ENCODE measurements at places on chromosomes 11 and 22.

- DNase-seq, result peak; percentile 80
These were observed at the start of gene CEND1 for GRCh38 chr11:789943-790342. CEND1 (minus strand) TSS chr11:790090; CDS start chr11:788576, 1,514 bp downstream.

- no peak for DNase-seq
These were observed 50.7 kb downstream of the CD82 start for GRCh38 chr11:44615913-44616791.

DNA sequence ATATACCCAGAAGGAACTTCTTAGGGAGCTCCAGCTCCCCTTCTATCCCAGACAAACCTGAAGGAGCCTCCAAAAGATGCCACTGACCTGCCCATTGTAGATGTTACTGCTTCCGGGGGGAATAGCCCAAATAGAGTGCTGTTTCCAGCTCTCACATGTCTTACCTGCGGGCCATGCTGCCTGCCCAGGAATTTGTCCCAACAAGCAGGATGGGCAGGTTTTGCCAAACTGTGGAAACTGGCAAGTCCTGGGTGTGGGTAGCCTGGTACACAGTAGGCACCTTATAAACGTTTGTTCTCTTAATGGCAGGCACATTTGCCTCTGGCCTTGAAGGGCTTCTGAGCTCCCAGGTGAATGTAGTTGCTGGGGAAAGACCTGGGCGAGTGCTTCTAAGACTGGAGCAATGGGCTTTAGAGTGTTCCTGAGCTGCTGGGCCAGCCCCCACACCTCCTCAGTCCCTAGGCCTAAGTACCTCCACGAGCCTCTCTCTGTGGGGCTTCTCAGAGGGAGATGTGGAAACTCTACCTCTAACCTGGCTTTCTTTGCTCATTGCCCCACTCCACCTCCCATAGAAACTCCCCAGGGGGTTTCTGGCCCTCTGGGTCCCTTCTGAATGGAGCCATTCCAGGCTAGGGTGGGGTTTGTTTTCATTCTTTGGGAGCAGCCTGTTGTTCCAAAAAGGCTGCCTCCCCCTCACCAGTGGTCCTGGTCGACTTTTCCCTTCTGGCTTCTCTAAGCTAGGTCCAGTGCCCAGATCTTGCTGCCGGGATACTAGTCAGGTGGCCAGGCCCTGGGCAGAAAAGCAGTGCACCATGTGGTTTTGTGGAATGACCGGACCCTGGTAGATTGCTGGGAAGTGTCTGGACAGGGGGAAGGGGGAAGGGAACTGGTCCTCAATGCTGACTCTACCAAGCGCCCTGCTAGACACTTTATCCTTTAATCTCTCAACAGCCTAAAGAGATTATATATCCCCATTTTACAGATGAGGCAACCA is 37.2 kb downstream of the LIMK2 start:
- DNase-seq, result peak; percentile 21

- no peak for DNase-seq
These were observed 27.0 kb upstream of the LRRC4C start for GRCh38 chr11:41486424-41486823.

DNA sequence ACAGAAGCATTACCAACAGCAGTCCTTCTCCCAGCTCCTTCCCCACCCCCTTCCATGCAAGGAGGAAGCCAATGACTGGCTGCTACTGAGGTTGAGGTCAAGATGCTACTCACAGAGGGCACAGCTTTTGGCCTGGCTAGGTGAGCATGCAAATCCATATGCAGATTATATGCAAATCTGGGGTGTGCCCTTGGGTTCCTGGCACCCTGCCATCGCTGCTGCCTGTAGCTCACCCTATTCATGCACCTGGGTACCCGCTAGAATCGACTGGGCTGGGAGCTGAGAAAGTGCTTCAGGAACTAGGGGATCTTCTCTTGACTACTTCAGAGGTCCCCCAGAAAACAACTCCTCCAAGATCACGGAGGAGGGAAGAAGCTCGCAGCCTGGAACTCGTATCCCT is 4.0 kb downstream of the DSCAML1 start:
- no peak for DNase-seq

DNA sequence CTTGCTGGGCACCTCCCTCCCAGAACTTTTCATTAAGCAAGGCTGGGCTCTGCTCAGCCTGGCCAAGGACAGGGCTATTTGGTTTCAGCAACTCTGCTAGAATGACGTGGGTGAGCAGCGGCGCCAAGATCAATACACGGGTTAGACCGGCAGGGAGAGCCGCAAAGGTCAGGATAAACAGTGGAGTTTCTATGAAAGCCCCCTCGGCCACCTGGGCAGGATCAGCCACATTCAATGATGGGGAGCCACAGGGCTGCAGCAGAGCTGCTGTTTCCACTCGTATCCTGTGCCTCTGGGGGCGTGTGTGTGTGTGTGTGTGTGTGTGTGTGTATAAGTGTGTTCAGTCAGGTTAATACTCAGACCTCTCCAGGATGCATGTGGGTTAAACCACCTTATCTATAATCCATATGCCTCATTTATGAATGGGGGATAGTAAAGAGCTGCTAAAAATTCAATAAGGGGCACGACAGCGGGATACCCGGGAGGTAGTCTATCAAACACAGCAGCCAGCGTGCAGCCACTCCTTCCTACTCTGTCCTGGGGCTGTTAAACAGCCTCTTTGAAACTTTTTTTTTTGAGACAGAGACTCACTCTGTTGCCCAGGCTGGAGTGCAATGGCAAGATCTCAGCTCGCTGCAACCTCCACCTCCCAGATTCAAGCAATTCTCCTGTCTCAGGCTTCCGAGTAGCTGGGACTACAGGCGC is 34.8 kb downstream of the MYH9 start:
- DNase-seq, result no peak

DNA sequence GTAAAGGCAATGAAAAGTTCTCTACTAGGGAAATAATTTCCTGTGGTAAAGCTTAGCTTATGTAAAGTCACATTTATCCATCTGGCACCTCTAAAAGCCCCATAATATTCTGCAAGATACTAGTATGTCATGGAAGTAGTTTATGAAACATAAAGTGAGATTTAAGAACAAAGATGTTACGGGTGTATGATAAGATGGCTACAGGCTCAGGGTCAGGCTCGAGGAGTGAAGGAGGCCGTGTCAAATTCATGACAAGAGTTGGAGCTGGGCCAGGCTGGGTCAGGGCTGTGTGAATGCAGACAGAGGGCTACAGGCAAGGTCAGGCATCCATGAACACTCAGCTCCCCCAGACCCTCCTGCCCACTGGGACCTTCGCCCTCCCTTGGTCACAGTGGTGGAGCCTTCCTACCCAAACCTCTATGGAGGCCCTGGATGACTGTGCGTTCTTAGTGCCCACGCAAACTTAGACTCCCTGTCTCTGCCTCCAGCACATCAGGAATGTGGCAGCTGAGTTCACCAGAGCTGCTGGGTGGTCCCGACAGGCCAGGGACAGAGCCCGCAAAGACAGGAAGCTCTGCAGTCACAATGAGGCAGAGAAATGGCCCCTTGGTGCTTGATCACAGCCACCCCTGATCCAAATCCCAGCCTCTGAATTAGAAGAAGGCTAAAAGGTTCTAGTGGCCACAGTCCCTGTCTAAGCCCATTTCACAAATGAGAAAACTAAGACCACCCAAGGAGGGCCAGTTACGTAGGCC is 14.8 kb downstream of the IGLL5 start:
- DNase-seq, result no peak

DNA sequence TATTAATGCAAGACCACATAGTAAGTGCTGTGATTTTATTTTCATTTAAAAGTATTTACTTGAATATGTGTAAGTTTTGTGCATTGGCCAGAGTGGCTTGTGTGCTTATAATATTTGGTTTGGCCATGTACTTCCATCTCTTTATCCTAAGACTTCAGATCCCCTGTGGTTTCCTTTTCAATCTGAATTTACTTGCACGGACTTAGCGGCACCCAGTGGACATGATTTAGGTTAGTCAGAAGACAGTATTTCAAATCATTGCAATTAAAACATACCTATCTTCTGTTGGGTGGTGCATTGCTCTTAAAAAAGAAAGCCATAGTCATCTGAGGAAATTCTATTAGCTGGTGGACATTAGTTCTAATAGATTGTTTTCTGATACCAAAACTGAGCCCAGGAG is 30.7 kb downstream of the PIWIL4 start:
- DNase-seq, result no peak

DNA sequence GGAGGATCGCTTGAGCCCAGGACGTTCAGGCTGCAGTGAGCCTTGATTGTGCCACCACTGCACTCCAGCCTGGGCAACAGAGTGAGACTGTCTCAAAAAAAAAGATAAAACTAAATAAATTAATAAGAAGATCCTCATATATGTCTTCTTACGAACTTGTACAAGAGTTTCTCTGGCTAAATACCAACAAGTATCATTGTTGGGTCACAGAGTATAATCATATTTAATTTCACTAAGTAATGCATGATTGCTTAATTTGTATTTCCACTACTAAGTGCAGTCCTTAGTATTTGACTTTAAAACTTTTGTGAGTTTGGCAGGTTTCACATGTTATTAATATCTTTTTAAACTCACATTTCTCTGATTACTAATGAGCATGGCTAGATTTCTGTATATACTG is 60.9 kb downstream of the PACS1 start:
- DNase-seq, result no peak

DNA sequence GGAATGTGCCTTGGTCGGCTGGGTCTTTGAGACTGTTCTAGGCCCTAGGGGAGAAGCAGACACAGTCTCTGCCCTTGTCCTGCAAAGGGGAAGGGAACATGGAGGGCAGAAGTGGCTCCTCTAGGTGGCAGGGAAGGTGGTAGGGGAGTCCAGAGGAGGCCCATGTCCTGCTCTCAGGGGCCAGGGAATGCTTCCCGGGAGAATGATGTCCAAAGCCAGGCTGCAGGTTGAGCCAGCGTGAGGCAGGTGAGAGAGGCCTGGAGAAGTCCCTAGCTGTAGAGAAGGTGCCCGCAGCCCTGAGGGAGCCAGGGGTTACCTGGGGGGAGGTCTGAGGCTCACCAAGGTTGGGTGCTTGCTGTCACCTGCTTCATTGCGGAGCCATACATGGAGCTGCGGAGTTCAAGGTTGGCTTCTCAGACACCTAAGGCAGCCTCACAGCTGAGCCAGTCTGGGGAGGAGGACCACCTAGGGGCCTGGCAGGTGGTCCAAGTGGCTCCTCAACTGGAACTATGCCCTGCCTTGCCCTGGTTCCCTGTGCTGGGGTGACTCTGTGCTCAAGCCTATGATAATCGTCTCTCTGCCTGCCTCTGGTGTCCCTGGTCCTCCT is 46.1 kb downstream of the SMIM38 start:
- no peak for DNase-seq

DNA sequence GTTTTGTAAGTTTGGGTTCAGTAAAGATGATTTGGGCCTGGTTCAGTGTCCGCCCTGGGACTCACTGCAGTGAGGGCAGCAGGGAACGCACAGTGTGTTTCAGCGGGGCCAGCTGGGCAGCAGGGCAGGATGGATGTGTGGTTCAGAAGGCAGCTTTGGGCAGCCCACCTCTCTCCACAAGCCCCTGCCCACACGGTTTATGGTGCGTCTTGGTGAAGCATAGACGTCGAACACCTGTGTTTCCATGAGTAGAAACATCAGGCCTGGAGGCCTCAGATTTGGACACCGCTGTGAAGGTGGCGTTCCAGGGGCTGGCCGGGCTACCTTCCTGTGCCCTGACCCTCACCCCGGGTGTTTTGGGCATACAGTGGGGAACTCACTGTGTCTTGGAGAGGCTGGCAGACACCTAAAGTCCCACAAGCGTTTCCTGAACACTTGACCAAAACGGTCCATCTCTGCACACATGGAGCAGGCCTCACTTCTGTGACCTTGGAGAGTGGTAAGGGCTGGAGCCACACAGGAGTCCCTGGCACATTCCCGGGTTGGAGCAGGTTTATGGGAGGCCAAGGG is 59.0 kb downstream of the ST14 start:
- DNase-seq, result no peak

- DNase-seq, result no peak
These were observed 315.6 kb downstream of the RAB38 start for GRCh38 chr11:87859636-87860035.

GRCh38 chr11:77073328-77074001 is 6.7 kb downstream of the CAPN5 start:
- DNase-seq, result no peak

GRCh38 chr11:28636566-28636965 is 528.4 kb downstream of the METTL15 start:
- DNase-seq, result no peak

DNA sequence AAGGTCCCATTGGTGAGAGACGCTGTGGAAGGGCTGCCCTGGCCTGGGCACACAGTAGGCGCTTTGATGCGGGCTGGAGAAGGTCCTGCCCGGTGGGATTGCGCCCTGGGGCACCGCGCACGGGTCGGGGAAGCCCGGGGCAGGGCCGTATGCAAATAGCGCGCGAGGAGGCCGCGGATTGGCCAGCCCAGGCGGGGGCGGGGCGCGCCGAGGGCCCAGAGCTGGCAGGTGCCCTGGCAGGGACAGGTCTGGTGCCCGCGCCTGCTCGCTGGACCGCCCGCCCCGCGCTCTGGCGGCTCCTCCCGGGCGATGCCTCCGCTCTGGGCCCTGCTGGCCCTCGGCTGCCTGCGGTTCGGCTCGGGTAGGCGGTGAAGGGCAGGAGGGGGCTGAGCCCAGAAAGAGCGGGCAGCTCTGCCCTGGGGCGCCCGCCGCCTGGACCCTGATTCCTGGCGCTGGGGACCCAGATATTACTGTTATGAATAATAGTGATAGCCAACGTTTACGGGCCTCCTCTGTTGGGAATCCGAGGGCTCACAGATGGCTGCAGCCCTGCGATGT is at the start of gene UPK3A:
TSS of gene UPK3A (plus strand) at position 245 of the 558 bp plus-strand sequence. CDS start at position 310, 65 bp downstream.
- DNase-seq, result no peak

- no peak for DNase-seq
These were observed 4.7 kb upstream of the NEAT1 start for GRCh38 chr11:65417702-65418430.

DNA sequence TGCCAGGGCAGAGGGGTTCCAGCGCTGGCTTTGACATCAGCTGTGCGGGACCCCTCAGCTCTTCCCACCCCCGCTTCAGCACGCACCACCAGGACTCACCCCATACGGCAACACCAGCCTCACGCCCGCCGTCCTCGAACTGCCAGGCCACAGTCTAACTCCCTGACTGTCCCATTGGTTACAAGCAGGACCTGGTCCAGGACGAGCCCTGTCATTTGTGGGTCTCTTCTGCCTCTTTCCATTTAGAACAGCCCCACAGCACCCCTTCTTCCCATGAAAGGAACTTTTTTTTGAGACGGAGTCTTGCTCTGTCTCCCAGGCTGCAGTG is 81.7 kb downstream of the PHF21B start:
- no peak for DNase-seq

GRCh38 chr11:131579932-131580387 is 209.5 kb downstream of the NTM start:
- no peak for DNase-seq

DNA sequence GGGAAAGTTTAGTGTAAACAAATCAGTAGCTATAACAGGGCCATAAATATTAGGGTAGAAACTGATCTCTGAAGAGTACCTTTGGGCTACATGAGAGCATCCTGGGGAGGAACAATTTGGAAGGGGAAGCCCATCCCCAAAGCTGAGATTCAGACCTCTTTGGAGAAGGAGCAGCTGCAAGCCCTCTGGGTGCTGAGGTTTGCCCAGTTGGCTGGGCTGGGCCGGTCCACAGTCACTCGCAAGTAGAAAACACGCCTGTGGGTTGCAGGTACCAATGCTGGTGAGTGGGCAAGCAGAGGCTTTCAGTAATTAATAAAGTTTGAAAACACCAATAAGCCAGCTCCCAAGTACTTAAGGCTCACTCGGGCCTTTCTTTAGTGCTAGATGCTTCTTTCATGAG is 124.5 kb downstream of the ARHGAP8 start:
- no peak for DNase-seq
